CD4-positive, alpha-beta T cell treated with Interleukin-4 for 4 hours (primary cell): ENCODE measurements at places on chromosomes 12 and 14.

DNA sequence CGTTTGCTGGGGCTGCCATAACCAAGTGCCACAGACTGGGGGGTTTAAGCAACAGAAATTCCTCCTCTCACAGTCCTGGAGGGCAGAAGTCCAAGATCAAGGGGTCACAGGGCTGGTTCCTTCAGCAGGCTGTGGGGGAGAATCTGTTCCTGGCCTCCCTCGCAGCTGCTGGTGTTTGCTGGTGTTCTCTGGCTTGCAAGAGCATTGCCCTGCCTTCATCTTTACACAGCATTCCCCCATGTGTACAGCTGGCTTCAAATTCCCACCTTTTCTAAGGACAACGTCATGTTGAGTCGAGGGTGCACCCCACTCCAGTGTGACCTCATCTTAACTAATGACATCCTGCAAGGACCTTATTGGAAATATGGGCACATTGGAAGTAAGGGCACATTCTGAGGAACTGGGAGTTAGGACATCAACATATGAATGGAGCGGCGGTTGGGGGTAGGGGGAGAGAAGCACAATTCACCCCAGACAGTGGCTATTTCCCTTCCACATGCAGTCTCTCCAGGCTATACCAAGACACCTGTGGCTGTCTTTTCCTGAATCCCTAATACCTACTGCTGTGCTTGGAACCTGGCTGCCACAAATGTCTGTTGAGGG lies 123.6 kb downstream of the FOXN3 start:
- DNase-seq: no peak

DNA sequence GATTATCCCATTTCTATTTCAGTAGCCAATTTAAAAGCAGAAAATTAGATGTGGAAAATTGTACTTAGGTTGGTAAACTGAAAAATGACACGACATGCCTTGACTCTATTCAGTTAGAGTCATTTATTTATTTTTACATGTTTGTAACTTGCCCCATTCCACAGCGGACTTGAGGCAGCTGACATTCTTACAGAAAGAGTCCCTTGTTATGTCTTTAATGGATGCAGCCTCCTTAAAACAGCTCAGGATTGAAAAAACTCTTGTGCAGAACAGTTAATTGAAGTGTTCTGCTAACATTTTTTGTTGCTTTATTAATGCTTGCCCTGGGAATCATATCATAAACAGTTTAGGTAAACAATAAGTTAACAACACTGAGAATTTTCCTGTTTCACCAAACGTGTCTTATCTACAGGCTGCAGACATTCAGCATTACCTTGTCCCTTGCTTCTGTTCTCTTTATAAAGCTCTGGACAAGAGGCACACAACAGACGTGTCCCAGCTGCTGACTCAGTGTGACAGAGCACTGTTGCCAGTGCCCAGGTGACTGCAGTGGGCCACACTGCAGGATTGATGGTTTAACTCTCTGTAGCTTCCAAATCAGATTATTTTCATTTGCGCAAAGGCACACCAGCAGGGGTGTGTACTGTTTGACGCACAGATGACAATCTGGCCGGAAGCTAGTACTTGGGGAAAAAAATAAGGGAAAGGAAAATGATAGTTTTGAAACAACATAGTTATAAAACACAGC lies 101.6 kb downstream of the PELI2 start:
- DNase-seq: no peak

- DNase-seq: no peak
Observed at GRCh38 chr12:131415781-131416180, 295.1 kb upstream of the SFSWAP start.

DNA sequence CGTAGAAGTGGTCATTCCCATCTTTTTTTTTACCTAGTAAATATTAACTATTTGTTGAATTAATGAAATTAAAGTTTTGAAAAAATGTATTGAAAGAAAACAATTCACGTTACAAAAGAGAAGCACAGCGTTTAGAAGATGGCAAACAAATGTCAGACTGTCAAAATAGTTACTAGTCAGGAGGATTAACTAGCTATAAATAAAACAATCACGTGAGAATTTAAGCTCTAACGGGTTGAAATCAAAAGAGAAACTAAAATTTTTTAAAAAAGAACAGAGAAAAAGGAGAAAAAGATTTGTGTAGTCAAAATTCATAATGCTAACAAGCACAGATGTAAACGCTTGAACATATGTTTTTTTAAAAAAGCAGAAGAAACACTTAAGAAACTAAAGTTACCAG lies 26.4 kb downstream of the DDHD1 start:
- DNase-seq: no peak

DNA sequence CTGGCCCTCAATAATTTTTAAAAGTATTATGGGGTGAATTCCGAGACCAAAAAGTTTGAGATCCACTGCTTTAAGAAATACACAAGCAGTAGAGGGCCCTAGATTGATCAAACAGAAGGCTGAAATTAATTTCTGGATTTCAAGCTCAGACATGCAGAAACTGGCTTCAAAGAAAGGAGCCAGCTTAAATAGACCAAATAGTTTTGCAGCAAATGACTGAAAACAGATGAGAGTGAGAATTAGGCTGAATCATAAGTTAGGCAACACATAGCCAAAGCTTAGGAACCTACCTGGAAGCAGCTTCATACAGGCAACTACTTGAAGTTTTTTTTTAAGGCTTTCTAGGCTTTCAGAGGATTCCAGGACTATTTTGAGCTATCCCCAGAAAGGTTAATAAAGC lies 12.4 kb downstream of the ATF7 start:
- DNase-seq: no peak

- no peak for DNase-seq
Observed at GRCh38 chr14:96399405-96399804, 7.5 kb downstream of the AK7 start.

DNA sequence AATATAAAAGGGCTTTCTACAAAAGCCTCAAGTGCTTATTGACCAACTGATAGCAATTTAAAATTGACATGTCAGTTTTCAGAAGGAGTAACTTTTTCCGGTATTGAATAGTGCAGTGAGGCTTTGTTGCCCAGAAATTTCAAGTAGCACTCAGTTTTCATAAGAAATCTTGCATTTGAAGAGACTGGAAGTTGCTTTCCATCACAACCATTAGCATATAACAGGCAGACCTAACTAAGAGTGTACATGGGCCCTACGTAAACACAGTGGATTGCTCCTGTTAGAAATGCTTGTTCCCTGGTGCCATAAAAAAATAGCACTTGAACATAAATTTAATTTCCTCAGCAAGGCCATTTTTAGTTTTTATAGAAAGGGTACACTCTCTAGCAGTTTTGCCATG lies 117.9 kb downstream of the TMTC2 start:
- DNase-seq: no peak

- DNase-seq: no peak
Observed at GRCh38 chr14:52733824-52734223, 3.9 kb downstream of the STYX start.

GRCh38 chr12:109020796-109021380 lies at the start of gene SVOP:
TSS of gene SVOP (minus strand) at chr12:109021068. CDS start at chr12:109020868, 200 bp downstream.
- no peak for DNase-seq

- no peak for DNase-seq
Observed at GRCh38 chr14:90388437-90388836, 8.4 kb upstream of the CALM1 start.

DNA sequence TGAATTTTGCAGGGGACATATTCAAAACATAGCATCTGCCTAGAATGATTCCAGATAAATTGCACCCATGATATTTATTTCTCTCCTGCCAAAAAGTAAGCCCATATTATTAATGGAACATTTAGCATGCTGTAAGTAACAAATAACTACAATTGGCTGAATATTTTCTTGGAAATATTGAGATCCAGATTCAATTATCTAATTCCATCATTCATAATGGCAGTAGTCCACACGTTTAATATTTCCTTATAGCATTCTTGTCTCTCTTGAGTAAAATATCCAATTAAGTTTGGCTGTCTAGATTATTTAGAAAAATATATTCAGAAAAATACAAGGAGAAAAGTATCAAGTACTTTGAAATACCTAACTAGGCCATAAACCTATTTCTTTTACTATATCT lies 157.5 kb downstream of the FLRT2 start:
- no peak for DNase-seq

GRCh38 chr12:82426586-82426985 lies 68.3 kb downstream of the METTL25 start:
- no peak for DNase-seq

GRCh38 chr14:60266021-60266937 lies 17.3 kb downstream of the PPM1A start:
- peak; percentile 37 for DNase-seq

GRCh38 chr14:94345344-94346064 lies 22.4 kb upstream of the SERPINA6 start:
- DNase-seq: no peak

GRCh38 chr14:78904094-78904493 lies 733.9 kb downstream of the NRXN3 start:
- DNase-seq: no peak

DNA sequence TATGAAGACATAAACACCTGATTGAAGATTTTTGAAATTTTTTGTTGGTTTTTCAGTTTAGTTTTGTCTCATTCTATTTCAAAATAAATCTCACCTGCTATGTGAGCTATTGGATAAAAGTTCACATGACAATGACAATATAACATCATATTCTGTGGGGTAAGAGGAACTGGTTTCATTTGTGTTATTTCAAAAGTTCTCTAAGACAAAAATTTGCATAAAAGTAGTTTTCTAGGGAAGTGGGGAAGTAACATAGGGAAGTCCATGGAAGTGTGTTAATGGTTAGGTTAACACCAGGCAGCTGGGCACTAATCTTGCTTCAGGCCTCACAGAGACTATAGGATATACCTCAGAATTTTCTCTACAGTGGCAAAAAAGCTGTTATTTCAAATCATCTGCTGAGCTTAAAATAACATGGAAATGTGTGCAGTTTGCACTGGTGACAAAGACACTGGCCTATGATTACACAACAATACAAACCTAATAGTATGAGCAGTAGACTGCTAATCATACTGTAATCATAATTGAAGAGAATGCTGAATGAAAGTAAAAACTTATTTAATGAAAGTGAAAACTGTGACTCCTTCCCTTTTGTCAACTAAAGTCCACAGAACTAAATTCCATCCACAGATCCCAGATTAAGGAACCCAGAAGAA lies 710.6 kb upstream of the TMEM132C start:
- no peak for DNase-seq

DNA sequence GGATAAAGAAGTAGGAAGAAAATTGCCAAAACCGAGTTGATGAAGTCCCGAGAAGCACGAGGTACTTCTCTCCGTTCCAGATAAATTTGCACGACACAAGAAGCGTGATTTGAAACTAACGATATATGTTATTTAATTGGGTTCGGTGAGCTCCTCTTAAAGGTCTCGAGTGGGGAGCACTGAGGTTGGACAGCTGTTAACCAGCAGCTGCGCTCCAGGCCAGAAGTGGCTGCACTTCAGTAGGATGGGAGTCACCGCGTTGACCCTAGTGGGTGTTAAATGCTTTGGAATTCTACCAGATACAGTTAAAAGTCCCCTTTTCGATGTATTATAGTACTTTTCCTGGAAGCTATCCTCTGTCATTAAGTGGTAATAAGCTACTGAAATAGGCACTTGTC lies 953 bp upstream of the DCAF5 start:
- no peak for DNase-seq

DNA sequence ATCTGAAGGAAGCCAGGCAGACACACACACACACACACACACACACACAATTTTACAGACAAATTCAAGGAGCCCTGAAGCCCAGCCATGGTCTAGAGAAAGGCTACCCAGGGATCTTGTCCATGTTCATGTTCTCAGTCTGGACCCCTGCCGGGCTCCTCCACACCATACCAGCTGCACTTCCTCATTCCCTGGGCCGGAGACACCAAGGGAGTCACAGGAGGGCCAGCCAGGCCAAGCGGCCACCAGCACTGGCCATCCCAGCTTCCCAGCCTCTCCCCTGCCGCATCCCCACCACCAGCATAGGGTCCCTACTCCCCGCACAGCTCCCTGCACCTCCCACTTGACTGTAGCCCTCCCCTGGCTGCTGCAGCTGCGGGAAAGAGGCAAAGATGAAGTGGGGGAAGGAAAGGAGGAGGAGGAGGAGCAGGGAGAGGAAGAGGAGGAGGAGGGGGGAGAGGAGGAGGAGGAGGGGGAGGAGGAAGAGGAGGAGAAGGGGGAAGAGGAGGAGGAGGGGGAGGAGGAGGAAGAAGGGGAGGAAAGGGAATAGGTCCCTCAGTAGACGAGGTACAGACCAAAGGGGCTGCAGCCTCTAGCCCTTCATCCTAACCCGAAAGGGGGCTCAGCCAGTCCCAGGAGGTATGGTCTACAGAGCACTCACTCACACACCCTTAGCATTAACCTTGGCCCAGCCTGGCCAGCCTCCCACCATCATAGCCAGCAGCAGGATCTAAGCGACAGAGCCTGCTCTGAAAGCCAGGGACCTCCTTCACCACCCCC lies 293.2 kb downstream of the DPF3 start:
- no peak for DNase-seq

GRCh38 chr14:103160321-103161053 lies 37.2 kb downstream of the TNFAIP2 start:
- DNase-seq: no peak

DNA sequence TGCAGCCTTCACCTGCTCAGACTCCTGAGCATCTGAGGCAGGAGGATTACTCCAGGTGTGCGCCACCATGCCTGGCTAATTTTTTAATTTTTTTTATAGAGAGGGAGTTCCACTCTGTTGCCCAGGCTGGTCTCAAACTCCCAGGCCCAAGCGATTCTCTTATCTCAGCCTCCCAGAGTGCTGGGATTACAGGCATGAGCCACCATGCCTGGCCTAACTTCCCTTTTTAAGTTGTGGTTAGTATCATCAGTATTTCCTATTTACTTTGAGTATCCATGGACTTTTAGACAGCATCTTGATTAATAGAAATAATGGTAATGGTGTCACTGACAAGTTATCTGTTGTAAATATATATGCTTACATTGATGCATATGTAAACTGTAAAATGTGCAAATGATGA lies 116.9 kb downstream of the FGD4 start:
- DNase-seq: no peak

DNA sequence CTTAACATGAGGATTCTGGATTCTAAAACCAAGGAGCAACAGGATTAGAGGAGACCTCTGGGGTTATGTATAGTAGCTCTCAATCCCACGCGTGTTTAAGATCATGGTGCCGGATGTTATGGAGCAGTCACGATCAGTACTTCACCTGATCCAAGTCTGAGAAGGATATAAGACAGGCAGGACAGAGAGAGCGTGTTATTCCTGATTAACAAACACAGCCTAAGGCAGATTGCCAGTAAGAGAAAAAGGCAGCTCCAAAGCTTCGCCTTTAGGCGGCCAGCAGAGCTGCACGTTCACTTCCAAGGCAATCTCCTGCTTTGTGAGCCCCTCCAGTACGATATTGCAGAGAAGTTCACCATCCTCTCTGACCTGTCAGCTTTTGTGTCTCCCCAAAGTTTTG lies 5.5 kb downstream of the SETD3 start:
- no peak for DNase-seq

- no peak for DNase-seq
Observed at GRCh38 chr12:88334271-88334670, 192.2 kb downstream of the TMTC3 start.

DNA sequence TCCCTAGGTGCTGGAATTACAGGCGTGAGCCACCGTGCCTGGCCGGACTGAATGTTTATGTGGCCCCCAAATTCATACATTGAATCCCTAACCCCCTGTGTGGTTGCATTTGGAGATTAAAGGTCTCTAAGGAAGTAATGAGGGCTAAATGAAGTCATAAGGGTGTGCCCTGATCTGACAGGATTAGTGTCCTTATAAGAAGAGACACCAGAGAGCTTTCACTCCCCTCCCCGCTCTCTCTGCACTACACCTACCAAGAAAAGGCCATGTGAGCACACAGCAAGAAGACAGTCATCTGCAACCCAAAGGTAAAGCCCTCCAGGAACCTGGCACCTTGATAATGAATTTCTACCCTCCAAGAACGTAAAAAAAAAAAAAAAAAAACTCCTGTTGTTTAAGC lies 212.1 kb upstream of the CAND1 start:
- no peak for DNase-seq

- peak; percentile 92 for DNase-seq
Observed at GRCh38 chr12:108560752-108561719, at the start of gene SART3. TSS of gene SART3 (minus strand) at chr12:108561173. CDS start at chr12:108561154, 19 bp downstream.
